Fibroblast of skin of scalp (primary cell): ENCODE measurements at places on chromosomes 5 and 9.

- no peak for DNase-seq
Observed at GRCh38 chr5:57664700-57665099, 182.1 kb upstream of the ACTBL2 start.

- no peak for DNase-seq
Observed at GRCh38 chr5:106530150-106530549, 1140.6 kb downstream of the EFNA5 start.

DNA sequence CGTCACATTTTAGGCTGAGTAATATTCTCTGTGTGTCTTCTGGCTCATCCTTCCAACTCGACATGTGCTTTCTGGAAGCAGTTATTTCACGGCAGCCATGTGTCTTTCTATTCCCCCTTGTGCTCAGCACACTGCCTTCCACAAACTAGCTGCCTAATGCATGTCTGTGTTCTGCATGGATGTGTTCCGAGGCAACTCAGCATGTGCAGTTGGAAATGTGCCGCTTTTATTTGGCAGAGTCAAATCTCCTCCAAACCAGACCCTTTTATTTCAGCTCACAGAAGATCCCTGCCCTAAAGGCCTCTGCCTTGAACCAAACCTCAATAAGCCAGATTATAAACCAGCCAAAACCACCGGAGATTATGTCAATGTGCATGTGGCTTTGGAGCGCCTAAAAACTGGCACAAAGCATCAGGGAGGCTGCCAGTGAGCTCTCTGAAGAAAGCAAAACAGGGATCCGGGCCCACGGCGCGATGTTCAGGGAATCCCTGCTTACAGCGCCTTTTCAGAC, 360.2 kb downstream of the DEPDC1B start:
- peak; percentile 25 for DNase-seq

DNA sequence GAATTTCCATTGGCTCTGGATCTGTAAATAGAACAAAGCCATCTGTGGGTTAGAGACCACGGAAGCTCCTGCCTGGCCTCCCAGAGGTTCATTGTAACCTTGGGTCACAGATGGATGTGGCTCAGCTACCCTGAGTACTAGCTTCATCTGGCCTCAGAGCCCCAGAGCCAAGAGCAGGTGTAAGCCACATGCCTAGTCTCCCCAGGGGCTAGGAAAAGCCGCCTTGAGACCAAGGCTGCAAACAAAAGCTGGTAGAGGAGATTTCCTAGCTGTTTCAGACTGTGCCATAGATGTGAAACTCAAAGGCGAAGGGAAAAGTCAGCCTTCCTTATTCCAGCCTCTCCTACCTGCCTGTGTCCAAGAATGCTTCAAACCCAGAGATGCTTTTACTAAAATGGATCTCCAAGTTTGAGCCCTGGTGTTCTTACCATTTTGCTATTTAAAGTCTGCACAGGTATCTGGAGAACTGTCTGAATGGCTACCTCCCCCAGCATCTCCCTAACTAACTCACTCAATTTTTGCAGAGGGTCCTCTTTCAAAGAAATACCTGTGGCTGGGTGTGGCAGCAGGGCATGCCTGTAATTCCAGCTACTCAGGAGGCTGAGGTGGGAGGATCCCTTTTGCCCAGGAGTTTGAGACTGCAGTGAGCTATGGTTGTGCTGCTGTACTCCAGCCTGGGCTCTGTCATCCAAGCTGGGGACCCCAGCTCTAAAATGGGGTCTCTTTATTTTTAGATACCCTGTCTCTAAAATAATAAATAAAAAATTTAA, 42.3 kb upstream of the MAP1B start:
- no peak for DNase-seq

- no peak for DNase-seq
Observed at GRCh38 chr5:95350631-95351030, 40.5 kb upstream of the FAM81B start.

DNA sequence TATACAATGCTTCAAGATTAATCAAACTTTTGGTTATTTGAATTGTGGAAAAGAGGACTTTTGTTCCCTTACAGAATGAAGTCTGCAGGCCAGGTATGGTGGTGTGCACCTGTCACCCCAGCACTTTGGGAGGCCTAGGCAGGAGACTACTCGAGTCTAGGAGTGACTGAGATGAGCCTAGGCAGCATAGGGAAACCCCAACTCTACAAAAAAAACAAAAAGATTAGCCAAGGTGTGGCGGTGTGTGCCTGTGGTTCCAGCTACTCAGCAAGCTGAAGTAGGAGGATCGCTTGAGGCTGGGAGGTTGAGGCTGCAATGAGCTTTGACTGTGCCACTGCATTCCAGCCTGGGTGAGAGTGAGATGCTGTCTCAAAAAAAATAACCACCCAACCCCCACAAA, 9.3 kb downstream of the CCNH start:
- DNase-seq, result no peak

- no peak for DNase-seq
Observed at GRCh38 chr5:95969651-95970358, 8.2 kb upstream of the ELL2 start.

DNA sequence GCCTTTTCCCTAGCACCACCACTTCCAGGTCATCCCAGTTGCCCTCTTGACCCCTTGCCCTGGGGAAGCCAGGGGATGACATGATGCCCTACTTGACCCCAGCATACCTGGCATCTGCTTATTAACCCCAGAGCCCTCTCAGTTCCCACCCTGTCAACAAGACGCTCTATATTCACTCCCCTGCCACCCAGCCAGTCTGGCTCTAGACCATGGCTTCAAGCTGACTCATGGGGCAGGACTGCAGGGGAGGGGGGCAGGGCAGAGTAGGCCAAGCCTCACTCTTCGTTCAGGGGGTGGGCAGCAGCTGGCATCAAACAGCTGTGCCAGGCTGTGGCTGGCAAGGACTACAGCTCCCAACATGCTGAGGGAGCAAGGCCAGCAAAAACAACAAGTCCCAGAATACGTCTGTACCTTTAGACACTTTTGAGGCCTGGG, 5.3 kb downstream of the ATOSB start:
- peak; percentile 63 for DNase-seq

GRCh38 chr5:124730381-124730780, 16.1 kb downstream of the ZNF608 start:
- DNase-seq, result no peak

- DNase-seq, result no peak
Observed at GRCh38 chr5:172129256-172129910, 58.6 kb downstream of the STK10 start.
